ENCODE measurements at places on chromosomes 7 and 10. TPM values are rescaled to one million over a fixed set of nuclear protein-coding genes. Genes with fewer than 3 reads are reported as not detected.
A peak's percentile ranks its signal among the peaks of the same experiment; 100 is the strongest.

Gene NPY4R2
- under 0.01 TPM for total RNA-seq

Gene GJC3
- 0.41 TPM for total RNA-seq

Gene CNPY1
- under 0.01 TPM for total RNA-seq

Gene UPK3B
- total RNA-seq: not detected

Gene OR2A1
- total RNA-seq: not detected

Gene STEAP4
- total RNA-seq: 0.41 TPM

Gene LGI1
- 23.2 TPM for total RNA-seq

DNA sequence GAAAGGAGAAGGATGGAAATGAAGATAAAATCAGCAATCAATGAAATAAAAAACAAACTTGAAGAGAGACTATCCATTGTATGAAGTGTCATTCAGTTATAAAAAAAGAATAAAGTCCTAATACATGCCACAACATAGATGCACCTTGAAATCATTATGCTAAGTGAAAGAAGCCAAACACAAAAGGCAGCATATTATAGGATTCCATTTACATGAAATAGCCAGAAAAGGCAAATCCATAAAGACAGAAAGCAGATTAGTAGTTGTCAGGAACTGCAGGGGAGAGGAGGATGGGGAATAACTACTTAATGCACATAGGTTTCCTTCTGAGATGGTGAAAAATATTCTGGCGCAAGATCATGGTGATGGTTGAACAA lies 6.6 kb upstream of the PON1 start:
- DNase-seq: no peak

DNA sequence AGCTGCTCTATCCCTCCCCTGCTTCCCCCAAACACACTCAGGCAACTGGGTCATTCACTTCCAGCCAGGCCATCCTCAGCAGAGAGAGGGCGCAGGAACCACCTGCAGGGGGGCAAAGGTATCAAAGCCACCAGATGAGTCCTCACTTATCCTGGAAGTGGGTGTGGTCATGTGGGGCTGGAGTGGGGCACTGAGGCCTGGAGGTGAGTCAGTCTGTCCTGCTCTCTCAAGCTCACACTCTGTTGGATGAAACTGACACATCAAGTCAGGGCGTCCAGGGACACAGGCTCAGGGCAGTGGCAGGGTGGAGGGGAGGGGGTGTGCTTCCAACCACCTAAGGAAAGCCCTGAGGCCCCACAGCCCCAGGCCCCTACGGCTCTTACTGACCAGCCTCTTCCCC lies 8.0 kb upstream of the ELFN1 start:
- DNase-seq: no peak

GRCh38 chr7:74199551-74200355 lies 10.1 kb upstream of the LAT2 start:
- DNase-seq: no peak

- no peak for DNase-seq
Measured at GRCh38 chr7:7317850-7318249, 135.5 kb downstream of the C1GALT1 start.

- no peak for DNase-seq
Measured at GRCh38 chr7:129126314-129126713, 18.2 kb upstream of the TSPAN33 start.

DNA sequence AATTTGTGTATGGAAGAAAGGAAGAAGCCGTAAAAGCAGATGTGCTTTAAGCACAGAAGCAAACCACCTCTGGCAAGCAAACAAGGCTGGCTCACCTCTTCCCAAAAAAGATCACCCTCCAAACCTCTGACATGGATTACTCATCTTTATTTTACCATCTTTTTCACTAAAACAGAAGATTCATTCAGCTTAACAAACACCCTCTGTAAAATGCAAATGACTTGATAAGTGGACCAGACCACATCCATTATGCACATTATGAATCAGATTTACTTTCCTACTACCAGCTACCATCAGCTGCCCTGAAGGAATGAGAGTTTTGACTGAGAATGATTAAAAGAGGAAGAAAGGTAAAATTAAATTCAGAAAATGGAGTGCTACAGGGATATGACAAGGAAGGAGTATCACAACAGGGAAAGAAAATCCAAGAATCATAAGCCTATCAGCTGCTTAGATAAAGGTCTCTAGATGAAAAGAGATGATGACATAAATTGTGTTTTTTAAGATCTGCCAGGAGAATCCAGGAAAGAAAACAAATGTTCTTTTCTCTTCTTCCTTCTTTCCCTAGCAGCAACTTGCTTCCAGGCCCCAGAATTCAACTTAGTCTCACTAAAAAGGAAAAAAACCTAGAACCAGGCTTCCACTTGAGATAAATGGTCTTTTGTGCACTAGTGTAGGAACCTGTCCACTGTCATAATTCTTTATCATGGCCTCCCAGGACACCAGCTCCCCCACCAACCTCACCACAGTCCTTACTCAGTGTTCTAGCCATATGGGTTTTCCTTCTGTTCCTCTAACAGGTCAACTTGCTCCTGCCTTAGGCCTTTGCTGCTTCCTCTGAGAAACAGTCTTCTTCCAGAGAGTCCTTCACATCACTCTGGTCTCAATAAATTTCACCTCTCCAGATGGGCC lies 47.4 kb downstream of the JAZF1 start:
- DNase-seq: no peak

GRCh38 chr7:44530990-44531389 lies 10.1 kb downstream of the NPC1L1 start:
- no peak for DNase-seq

DNA sequence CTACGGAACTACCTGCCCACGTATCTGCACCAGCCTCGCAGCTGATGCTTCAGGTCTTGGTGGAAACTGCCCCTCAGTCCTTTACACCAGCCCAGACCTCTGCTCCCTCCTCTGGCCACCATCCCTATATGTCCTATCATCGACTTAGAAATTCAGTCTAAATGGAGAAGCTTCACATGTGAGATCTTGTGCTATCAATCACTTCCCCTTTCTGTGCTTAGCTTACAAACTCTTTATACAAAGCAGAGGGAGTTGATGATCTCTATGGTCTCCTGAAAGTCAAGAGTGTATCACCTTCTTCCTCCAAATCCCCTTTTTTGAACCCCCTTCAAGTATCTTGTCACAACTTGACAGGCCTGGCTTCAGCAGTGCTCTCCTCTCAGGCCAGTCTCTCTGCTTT lies 30.7 kb downstream of the ZNF777 start:
- no peak for DNase-seq

DNA sequence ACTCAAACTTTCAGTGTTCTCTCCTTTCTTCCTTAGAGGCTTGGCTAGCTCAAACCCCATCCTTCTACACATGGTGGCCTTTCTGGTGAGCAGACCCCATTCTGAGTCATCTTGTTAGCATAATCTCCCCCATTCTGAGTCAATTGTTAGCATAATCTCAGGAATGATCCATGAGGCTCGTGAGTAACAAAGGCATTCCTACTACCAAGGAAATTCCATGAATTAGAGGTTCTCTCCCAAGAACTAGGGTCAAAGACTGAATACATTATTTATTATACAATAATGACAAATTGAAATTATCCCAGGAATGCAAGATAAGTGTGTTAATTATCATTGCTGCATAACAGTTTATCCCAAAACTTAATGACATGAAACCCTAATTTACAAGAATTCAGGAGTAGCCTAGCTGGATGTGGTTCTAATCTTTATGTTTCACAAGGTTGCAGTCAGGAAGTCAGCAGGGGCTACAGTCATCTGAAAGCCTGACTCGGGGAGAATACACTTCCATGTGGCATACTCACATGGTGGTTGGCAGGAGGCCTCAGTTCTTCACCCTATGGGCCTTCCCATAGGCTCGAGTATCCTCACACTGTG lies 100.2 kb downstream of the MMRN2 start:
- no peak for DNase-seq

- no peak for DNase-seq
Measured at GRCh38 chr10:50501924-50502452, 121.8 kb downstream of the SGMS1 start.

GRCh38 chr7:4015996-4016395 lies 666.1 kb upstream of the FOXK1 start:
- no peak for DNase-seq

DNA sequence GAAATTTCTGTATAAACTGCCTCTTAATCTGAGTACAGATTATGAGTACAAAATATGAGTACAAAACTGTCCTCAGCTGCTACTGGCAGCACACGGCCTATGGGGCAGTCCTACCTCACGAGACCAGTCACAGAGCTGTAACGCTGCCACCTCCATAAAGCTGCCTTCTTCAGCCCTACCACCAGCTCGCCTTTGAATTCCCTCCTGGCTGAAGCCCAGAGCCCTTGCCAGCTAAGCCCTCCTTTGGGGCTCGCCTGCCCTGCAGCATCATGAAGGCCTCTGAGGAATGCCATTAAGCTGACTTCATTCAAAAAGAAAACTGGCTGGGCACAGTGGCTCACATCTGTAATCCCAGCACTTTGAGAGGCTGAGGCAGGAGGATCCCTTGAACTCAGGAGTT lies 180.0 kb upstream of the SH2B2 start:
- no peak for DNase-seq

GRCh38 chr10:51501396-51501795 lies 198.0 kb downstream of the CSTF2T start:
- DNase-seq: no peak

- DNase-seq: peak; percentile 10
Measured at GRCh38 chr7:120989257-120990220, 1.0 kb downstream of the CPED1 start.

DNA sequence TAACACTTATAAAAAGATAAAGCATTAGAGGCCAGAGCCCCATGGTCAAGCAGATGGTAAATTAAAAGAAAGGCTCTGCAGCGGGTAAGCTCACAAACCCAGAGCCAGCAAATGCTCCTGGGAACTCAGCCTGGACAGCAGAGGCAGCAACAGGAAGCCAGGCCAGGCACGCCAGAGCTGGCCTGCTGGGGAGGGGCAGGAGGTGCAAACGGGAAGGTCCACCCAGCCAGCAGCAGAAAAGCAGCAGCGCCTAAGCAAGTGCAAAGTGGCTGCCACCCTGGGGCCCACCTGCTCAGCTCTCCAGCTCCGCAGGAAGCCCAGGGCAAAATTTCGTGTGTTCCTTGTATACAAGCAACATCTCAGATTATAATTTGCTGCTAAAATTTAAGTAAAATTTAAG lies 82.7 kb upstream of the GPR22 start:
- no peak for DNase-seq

GRCh38 chr10:77633376-77633775 lies 4.2 kb downstream of the KCNMA1 start:
- no peak for DNase-seq

GRCh38 chr7:40978047-40978446 lies 724.8 kb downstream of the INHBA start:
- DNase-seq: no peak

GRCh38 chr10:10293481-10293951 lies 724.2 kb upstream of the CELF2 start:
- no peak for DNase-seq

Data from frontal cortex (tissue), 4 donors.